ENCODE measurements at places on chromosomes 11 and 22.
A peak's percentile ranks its signal among the peaks of the same experiment; 100 is the strongest.

GRCh38 chr11:75839851-75840250 lies 24.8 kb downstream of the UVRAG start:
- DNase-seq: no peak

GRCh38 chr22:24975813-24976341 lies 23.4 kb downstream of the KIAA1671 start:
- no peak for DNase-seq

DNA sequence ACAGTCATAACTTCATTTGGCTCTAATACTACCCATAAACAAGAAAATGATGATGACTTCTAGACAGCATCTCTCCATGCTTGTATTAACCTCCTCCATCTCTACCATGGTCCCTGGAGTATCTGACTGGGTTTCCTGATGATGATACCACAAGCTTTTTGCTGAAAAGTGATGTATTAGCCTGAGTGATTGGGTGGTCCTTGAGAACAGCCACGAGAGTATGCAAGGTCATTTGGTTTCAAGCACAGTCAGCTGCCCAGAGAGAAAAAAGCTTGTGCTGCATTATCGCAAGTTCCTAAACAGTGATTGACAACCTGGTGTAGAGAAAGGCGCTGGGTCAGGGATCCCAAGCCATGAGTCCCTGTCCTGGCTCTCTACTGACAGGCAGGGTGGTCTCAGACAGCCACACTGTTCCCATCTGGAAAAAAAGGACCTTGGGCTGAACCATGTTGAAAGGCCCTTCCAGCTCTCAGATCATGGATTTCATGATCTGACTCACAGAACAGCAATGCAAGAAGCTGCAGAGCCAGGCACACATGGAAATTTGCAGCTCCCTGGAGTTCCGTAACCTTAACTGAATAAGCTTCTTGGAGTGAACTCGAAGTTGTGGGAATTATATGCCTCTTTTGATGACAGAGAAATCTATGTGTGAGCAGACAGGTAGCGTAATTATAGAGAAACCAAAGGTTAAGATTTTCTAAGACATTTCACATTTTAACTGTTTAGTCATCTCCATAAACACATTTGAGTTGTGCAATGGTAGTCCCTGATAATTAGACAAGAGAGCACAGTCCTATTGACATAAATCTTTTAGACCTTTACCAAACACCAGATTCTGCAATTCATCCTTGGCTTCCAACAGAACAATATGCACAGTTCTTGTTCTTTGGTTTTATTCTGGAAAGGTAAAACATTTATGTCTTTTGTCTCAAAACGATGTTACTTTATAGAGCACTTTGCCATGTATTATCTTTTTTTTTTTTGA lies 54.1 kb upstream of the UBASH3B start:
- DNase-seq: no peak

DNA sequence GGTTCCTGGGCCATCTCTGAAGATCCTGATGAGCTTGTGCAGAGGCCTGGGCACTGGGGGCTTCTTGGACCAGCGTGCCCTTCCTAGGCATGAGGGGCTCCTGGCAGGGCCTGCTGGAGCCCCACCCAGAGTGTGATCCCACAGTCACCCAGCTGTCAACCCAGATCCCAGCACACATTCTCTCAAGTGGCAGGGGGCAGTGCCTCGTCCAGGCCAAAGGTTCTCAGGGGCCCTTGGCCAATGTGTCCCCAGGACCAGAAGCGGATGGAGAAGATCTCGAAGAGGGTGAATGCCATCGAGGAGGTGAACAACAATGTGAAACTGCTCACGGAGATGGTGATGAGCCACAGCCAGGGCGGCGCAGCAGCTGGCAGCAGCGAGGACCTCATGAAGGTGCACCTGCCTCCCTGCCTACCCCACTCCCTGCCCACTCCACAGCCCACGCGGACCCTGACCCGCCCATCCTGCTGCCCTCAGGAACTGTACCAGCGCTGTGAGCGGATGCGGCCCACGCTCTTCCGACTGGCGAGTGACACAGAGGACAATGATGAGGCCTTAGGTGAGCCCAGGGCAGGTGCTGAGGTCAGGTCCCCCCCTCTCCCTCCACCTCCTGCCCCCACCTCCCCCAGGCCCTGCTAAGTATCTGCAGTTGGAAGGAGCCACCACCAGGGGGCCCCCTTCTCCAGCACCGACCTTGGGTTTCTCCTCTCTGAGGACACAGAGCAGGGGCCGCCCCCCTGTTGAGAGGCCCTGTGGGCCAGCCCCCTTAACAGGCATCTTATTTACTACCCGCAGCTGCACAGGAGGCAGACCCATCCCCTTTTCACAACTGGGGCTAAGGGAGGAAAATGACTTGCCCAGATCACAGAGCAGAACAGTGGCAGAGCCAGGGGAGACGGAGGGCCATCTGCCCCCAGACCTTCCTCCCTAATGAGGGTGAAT lies 14.7 kb downstream of the GGA1 start:
- peak; percentile 46 for DNase-seq
